ENCODE measurements at places on chromosomes 7 and 10.

GRCh38 chr7:138072726-138073125, 3.5 kb upstream of the AKR1D1 start:
- DNase-seq: no peak

DNA sequence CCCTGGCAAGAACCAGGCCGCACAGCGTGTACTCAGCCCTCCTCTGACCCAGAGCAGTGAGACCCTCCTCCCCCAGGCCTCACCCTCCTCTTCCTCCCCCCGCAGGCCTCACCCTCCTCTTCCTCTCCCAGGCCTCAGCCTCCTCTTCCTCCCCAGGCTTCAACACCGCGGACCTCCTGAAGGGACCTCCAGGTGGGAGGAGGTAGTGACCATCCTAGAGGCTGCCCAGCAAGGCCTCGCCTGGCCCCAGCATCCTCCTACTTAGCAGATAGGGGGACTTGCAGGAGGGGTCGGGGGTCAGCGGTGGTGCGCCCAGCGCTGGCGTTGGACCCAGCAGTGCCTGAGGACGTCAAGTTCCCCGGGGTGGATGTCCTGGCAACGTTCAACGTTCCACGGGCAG, 270.8 kb downstream of the ELFN1 start:
- DNase-seq: no peak

DNA sequence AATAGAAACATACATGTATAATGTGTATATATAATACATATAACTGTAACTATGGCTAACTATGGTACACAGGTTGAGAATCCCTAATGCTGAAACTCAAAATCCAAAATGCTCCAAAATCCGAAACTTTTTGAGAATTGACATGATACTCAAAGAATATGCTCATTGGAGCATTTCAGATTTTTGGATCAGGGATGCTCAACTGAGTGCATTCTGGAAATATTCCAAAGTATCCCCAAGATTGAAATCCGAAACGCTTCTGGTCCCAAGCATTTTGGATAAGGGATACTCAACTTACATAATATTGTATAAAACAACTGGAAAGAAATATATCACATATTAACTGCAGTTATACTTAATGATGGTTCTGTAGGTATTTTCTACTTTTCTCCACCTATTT, 94.2 kb upstream of the ASAH2 start:
- DNase-seq: no peak

- DNase-seq: no peak
Observed at GRCh38 chr10:79335094-79335469, 12.2 kb upstream of the PPIF start.

GRCh38 chr10:97149079-97149531, 36.7 kb downstream of the SLIT1 start:
- no peak for DNase-seq

DNA sequence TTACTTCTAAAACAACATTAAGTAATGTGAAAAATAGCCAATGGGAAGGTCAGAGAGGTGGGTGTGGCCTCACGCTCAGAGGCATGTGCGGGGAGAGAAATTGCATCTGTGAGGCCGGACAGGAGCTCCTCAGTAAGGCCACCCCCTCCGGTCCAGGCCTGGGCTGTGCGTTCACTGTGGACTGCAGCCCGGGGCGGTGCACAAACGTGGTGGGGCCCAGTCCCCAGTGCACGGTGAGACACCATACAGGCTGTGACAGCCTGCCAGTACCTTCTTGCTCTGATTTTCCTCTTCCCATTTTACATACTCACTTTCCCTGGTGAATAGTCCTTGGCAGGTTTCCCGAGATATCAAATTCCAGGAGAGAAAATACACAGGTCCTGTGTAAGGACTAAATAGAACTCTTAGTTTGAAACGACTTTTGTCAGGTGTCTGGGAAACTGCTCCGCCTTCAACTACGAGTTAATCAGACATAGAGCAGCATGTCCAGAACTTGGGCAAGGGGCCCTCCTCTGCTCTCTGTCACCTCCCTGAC, 174.1 kb upstream of the MKI67 start:
- DNase-seq: no peak

DNA sequence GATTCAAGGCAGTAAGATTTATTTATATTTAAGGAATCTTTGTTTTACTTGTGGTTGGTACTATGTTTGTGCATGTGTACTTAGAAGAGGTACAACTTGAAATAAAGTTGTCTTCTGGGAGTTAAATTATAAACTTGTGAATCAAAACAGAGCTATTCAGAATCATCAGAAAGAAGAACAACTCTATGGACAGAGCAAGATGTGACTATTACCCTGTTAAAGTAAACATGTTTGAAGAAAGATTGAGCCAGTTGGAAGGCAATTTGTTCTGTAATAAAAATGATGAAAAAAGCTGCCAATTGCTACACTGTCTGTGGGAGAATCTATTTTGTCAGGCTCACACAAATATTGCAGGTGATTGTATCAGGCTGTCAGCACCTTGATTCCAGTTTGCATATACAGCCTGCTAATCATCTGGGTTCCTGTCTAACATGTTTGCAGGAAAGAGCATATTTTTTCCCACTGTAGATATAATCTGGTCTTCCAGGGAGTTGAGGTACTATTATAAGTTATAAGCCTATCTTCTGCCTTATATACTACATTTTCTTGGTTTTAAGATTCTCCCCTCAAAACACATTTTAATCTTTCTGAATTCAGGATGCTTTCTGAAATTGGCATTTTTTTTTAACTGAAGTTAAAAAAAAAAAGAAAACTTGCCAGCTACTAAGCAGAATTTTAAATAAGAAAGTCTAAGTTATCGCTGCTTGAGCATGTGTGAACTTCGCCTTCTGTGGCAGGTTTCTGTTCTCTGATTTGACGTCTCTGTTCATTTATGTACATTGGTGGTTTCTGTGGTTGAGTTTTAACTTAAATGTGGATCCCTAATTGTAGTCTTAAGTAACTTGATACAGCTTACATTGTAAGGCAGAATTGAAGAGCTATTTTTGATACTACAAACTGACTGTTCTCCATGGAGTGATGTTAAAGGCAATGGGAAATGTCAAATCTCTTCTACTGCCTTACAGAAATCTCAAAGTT, 46.0 kb downstream of the ZNRF2 start:
- DNase-seq: no peak

All from fibroblast of gingiva (primary cell).